ENCODE measurements at places on chromosomes 3 and 15.

GRCh38 chr3:159593927-159594605, 394.6 kb upstream of the IL12A start:
- DNase-seq, result no peak

GRCh38 chr3:131361464-131362421, 19.8 kb upstream of the NUDT16 start:
- peak; percentile 94 for DNase-seq

GRCh38 chr15:70254311-70254869, 156.7 kb upstream of the TLE3 start:
- no peak for DNase-seq

DNA sequence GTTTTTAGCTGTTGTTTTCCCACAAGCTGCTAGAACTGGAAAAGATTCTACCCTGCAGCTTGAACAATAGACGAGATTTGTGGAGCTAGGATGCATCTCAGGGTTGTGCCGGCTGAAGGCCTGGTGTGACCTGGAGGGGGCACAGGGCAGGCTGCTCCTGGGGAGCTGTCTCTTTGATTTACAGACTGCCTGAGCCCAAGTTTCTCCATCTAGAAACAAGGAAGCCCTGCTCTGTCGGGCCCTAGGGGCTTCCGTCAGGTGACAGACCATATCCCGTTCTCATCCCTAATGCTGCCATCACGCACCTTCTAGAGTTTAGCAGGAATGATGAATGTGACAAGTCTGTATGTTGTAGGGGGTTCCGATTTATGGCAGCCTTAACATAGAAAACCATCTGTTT, 7.9 kb upstream of the CPNE9 start:
- no peak for DNase-seq

GRCh38 chr3:19248767-19249166, 100.5 kb downstream of the KCNH8 start:
- DNase-seq, result no peak

- no peak for DNase-seq
Observed at GRCh38 chr15:81270781-81271491, 53.0 kb downstream of the STARD5 start.

DNA sequence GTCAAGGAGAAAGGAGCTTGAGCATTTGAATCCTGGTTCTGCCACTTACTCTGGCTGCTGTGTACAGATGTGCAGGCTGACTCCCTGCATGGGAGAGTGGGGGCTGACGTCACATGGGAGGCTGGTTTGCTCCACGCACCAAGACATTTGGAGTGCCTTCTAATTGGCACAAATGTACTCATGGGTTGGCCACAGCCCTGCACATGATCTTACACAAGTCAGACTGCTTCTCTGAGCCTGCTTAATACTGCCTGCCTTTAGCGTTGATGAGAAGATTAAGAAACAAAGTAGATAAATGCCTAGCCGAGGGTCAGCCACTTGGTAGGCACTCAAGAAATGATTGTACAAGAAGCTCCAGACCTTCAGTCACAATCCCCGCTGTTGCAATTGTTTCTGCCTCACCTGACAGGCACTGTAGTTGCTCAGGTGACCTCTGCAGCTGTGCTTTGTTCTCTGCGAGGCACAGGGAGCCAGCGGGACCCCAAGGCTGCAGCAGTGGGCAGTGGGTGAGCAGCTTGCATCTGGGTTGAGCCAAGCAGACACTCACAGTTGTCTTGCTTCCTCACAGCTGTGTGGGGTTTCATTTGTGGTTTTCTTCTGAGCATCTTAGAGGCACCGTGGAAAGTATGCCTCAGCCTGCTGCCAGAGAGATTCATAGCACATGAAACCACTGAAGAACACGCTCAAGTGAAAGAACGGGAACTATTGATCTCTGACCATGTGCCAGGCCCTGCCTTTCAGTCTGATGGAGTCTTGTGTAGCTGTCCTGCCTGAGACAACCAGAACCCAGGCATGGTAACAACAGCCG, 33.1 kb downstream of the GRK7 start:
- peak; percentile 91 for DNase-seq

DNA sequence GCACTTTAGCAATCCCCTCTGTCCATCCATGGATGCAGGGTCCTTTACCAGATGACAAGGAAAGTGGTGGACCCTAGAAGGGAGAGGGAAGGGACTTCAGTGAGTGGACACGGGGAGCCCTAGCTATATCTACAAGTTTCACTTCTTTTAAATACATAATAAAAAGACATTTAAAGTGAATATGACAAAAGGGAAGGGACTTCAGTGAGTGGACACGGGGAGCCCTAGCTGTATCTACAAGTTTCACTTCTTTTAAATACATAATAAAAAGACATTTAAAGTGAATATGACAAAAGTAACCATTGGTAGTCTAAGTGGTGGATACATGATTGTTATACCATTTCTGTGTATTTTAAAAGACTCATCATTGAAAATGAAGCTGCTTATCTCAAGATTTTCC, 81.9 kb upstream of the HES1 start:
- DNase-seq, result no peak

GRCh38 chr3:45244356-45244755, 18.3 kb upstream of the TMEM158 start:
- no peak for DNase-seq

GRCh38 chr15:98530570-98530969, 117.8 kb upstream of the IGF1R start:
- no peak for DNase-seq

DNA sequence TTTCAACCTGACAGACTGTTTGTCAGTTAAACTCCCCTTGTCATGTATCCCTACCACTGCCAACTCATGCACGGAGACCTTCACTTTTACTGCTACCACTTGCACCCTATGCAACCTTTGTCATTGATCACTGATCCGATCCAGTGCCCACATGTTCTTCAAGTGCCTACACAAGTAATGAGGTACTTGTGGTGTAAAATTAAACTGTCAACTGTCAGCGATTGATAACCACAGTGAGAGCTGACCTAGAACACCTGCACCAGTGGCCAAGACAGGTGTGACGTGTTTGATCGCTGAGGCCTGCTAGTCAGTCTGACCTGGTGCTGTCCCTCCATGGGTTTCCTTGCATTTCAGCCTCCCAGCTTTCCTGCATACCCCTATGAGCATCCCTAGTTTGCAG, 55.6 kb downstream of the MECOM start:
- no peak for DNase-seq

DNA sequence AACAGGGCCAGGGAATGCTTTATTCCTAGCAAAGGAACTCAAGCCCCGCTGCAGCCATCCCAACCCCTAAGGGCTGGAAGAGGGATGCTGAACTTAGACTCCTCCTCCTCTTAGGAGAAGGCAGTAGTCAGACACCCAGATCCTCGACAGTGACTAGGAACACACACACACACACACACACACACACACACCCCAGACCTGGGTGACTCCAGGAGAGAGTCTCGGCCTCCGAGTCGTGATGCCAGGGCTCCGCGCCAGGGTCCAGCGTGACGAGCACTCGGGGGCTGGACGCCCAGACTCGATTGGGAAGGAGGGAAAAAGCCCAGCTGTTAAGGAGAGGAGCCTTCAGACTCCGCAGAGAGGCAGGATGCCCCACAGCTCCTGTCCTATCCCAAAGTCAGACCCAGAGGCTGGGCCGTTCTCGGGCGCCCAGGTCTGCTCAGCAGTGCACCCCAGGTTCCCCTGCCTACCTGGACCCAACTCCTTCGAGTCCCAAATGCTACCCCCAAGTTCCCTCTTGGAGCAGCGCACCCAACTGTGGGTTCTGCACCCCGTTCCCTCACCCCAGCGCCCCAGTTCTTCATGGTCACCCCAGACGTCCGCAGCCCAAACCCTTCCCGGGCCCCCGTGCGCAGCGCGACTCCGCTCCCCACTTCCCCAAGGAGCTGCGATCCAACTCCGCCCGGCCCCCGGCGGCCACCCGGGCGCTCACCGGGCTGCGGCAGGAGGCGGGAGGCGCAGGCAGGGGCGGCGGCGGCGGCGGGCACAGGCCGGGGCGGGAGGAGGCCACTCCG, 421 bp downstream of the BMF start:
- peak; percentile 83 for DNase-seq

- DNase-seq, result peak; percentile 43
Observed at GRCh38 chr3:71681224-71681668, 44.0 kb downstream of the EIF4E3 start.

DNA sequence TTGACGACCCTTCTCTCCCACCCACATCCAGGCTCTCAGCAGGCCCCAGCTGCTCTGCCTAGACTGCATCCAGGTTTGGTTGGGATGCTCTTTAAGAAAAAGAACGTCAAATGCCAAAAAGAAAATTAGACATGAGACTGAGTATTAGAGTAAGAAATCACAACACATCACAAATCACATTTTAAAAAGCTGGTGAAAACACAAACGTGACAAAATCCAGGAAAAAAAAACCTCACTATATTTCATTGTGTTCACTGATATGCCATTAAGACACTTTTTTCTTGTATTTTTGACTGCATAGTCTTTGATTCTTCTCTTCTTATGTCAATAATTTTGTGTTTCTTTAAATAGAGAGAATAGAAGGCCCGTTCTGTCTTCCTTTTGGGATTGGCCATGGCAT, 243.7 kb downstream of the TLE3 start:
- DNase-seq, result no peak

- DNase-seq, result peak; percentile 71
Observed at GRCh38 chr3:186109897-186110803, 1.3 kb upstream of the ETV5 start.

DNA sequence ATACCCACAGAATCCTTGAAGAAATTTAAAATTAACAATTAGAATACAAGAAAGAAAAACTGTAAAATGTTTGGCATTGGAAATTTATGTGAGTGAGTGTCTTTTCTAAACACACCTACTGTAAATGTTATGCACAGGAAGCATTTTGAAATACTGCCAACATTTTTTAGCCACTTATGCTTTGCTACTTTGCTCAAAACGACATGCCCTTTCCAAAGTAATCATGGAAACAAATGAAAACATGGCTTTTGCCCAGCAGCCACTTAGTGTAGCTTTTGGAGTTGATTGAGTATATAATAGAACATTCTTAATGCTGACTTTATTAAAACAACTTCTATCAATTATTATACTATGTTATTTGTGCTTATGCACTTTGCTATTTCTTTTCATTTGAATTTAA, 823.0 kb downstream of the CADM2 start:
- DNase-seq, result no peak

DNA sequence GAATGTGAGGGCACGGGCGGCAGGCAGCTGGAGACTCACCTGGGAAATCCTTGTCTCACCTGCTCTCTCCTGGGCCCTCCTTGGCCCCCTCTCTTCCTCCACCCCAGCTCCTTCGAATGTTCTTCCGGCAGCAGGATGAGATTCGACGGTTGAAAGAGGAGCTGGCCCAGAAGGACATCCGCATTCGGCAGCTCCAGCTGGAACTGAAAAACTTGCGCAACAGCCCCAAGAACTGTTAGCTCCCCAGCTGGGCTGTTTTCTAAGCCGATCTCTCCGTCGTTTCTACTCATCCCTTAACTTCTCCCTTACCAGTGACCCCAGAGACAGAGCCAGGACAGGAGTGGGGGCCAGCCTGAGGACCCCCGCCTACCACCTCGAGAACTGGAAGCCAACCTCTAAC, 95.0 kb downstream of the ANP32A start:
- peak; percentile 67 for DNase-seq

- no peak for DNase-seq
Observed at GRCh38 chr15:31046759-31047359, 54.7 kb downstream of the TRPM1 start.
